ENCODE measurements at places on chromosomes 5 and 9.

GRCh38 chr5:116754556-116754955, 179.9 kb upstream of the SEMA6A start:
- no peak for DNase-seq

- no peak for DNase-seq
These were observed 3.7 kb upstream of the DNAJC25 start for GRCh38 chr9:111627260-111627963.

GRCh38 chr5:14036514-14036913, 92.0 kb upstream of the DNAH5 start:
- DNase-seq = no peak

- no peak for DNase-seq
These were observed 825.0 kb downstream of the TLR4 start for GRCh38 chr9:118529210-118529609.

DNA sequence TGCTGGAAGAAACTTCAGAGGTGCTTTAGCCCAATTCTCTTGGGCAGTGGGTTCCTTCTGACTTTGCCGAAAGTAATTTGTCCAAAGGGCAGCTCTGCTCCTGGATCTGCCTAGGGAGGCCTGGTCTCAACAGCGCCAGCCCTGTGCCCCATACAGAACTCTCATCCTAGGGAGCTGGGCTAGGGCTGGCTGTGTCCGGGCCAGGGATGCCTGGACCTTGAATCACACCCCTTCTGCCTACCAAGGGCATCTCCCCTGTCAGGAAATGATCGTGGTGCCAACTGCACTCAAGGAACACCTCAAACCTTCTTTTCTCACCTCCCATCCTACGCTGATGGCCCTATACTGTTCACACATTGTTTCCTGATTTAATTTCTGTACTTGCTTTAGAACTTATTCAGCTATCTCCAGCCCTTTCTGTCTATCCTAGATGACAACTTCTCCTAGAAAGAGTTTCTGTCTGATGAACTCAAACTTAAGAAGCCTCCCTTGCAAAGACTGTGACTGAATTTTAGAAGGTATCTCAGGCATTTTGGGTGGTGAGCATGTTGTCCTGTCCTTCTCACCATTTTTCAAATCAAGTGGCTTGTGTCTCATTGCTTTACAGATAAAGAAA, 37.4 kb upstream of the NFIB start:
- no peak for DNase-seq

GRCh38 chr5:151862811-151863472, 61.7 kb downstream of the GLRA1 start:
- no peak for DNase-seq

DNA sequence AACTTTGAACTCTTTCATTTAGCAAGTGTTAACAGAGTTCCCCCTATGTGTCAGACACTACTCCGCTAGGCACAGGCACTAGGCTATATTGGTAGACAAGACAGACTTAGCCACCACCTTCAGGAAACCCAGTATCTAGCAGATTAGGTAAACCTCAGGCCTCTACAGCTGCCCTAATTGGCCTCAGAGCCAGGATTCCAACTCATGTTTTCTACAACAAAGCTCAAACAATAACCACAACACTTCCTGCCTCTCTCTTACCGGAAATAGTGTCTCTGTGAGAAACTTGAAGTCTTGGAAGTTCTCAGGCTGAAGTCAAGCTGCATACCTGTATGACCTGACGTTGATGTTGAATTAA, 116.6 kb upstream of the SLC44A1 start:
- DNase-seq = no peak
